ENCODE measurements at places on chromosomes 12 and 14. TPM values are rescaled to one million over a fixed set of nuclear protein-coding genes. Genes with fewer than 3 reads are reported as not detected.

The HOXC11 gene
- total RNA-seq, result not detected

The FOXG1 gene
- not detected for total RNA-seq

The LRRIQ1 gene
- total RNA-seq, result not detected

The GYS2 gene
- total RNA-seq, result not detected

The SSTR1 gene
- total RNA-seq, result not detected

The RNF212B gene
- not detected for total RNA-seq

The CABP1 gene
- 0.29 TPM for total RNA-seq

DNA sequence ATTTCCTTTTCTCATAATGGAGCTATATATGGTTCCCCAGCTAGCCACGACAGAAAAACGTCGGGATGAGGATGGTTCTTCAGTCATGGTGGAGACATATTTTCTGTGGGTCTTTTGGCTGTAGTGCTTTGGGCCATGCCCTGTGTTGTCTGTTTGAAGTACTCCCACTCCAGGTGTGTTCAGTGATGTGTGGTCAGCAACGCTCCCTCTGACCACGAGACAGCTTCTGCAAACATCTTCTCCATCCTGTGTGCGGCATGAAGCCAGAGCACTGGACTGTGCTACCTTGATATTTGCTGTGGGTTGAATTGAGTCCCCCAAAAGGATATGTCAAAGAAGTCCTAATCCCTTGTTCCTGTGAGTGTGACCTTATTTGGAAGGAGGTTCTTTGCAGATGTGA lies 931.2 kb downstream of the NRXN3 start:
- no peaks in the 10 kb centered on the region for H3K27me3 ChIP-seq
- H3K4me1 ChIP-seq, result no peaks in the 10 kb centered on the region
- no peak overlapping the region for H3K27ac ChIP-seq
- no peak for DNase-seq
- H3K4me3 ChIP-seq, result no peak overlapping the region

DNA sequence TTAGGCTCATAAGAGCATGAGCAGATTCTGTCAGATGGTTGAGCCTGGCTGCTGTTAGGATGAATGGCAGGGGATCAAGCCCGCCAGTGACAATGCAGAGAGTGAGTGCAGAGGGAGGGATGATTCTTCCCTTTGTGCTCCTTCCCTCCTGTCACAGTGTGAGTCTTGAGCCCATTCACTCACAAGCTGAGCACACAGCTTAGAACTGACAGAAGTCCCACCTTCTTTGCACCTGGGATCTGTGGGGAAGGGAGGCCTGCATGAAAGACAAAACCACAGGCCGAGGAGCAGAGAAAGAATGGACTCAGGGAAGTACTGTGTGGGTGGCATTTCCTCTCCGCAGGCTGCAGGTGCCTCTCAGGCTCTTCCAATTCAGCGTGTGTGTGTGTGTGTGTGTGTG lies 160.6 kb downstream of the KCNA5 start:
- no peaks in the 10 kb centered on the region for H3K27me3 ChIP-seq
- H3K4me1 ChIP-seq, result no peaks in the 10 kb centered on the region
- H3K27ac ChIP-seq, result no peak overlapping the region
- H3K36me3 ChIP-seq, result no peaks in the 10 kb centered on the region
- no peak overlapping the region for H3K4me3 ChIP-seq

- H3K4me3 ChIP-seq, result no peak overlapping the region
- DNase-seq, result no peak
- H3K27ac ChIP-seq, result no peak overlapping the region
- no peaks in the 10 kb centered on the region for H3K36me3 ChIP-seq
- H3K4me1 ChIP-seq, result no peaks in the 10 kb centered on the region
- H3K27me3 ChIP-seq, result no peaks in the 10 kb centered on the region
Observed at GRCh38 chr12:40892528-40892927, 200.3 kb downstream of the CNTN1 start.

GRCh38 chr12:41476499-41477439 lies 288.6 kb downstream of the PDZRN4 start:
- H3K27ac ChIP-seq, result no peak overlapping the region
- no peaks in the 10 kb centered on the region for H3K36me3 ChIP-seq
- no peak overlapping the region for H3K4me3 ChIP-seq
- peaks cover 4% of the 10 kb centered on the region for H3K27me3 ChIP-seq
- no peak for DNase-seq

DNA sequence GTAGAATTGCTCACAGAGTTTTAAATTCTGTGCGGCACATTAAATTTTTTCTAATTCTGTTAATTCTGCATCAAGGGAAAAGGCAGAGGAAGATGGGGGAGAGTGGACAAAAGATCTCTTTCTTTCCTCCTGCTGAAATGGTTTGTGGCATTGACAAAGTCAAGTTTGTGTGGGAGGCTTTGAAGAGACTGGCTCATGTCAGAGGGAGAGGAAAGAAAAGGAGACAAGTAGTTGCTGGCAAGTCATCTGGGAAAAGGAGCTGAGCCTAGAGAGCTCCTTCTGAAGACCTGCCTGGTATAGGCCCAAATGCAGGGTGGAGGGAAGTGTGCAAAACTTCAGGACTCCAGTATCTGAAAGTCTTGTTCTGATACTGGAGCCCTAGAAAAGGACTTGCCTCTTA lies 36.3 kb downstream of the TTLL5 start:
- H3K27ac ChIP-seq, result no peak overlapping the region
- H3K27me3 ChIP-seq, result no peaks in the 10 kb centered on the region
- H3K4me3 ChIP-seq, result no peak overlapping the region
- H3K36me3 ChIP-seq, result peaks cover 35% of the 10 kb centered on the region
- DNase-seq, result no peak
- H3K4me1 ChIP-seq, result no peaks in the 10 kb centered on the region

GRCh38 chr12:5770727-5771126 lies 174.3 kb downstream of the ANO2 start:
- no peak overlapping the region for H3K27ac ChIP-seq
- H3K4me3 ChIP-seq, result no peak overlapping the region
- no peaks in the 10 kb centered on the region for H3K4me1 ChIP-seq
- DNase-seq, result no peak

DNA sequence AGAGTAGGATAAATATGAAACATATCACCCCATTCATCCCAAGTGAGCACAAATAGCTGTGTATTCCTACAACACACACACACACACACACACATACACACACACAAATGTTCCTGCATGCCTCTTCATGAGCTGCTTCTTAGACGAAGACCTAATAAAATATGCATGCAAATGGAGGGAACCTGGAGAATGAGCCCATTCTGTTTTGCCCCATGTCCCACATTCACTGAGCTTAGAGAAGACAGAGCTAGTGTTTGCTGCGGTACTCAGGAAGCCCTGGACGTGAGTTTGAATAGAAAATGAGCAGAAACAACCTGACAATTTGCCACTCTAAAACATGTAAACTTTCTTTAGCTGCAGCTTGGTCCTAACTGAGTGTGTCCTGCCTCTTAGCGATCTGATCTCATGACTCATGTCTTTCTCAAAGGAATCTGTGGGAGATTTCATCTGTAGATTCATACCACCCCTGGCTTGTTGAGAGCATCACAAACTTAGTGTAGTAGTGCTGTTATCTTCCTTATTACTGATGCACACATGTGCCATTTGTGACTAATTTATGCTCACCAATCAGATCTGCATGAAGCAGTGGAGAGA lies 86.8 kb downstream of the ITPR2 start:
- peaks cover 60% of the 10 kb centered on the region for H3K4me1 ChIP-seq
- no peak overlapping the region for H3K4me3 ChIP-seq
- no peak for DNase-seq
- no peak overlapping the region for H3K27ac ChIP-seq
- peaks cover 15% of the 10 kb centered on the region for H3K36me3 ChIP-seq
- no peaks in the 10 kb centered on the region for H3K27me3 ChIP-seq

GRCh38 chr12:6457220-6457945 lies 5.5 kb downstream of the TAPBPL start:
- no peak overlapping the region for H3K4me3 ChIP-seq
- no peak for DNase-seq
- H3K27ac ChIP-seq, result peak overlapping the region; percentile 31
- peaks cover 85% of the 10 kb centered on the region for H3K36me3 ChIP-seq

GRCh38 chr14:67413806-67414769 lies 2.1 kb upstream of the PLEK2 start:
- H3K4me3 ChIP-seq, result no peak overlapping the region
- H3K27ac ChIP-seq, result peak overlapping the region; percentile 25
- peaks cover 10% of the 10 kb centered on the region for H3K4me1 ChIP-seq

DNA sequence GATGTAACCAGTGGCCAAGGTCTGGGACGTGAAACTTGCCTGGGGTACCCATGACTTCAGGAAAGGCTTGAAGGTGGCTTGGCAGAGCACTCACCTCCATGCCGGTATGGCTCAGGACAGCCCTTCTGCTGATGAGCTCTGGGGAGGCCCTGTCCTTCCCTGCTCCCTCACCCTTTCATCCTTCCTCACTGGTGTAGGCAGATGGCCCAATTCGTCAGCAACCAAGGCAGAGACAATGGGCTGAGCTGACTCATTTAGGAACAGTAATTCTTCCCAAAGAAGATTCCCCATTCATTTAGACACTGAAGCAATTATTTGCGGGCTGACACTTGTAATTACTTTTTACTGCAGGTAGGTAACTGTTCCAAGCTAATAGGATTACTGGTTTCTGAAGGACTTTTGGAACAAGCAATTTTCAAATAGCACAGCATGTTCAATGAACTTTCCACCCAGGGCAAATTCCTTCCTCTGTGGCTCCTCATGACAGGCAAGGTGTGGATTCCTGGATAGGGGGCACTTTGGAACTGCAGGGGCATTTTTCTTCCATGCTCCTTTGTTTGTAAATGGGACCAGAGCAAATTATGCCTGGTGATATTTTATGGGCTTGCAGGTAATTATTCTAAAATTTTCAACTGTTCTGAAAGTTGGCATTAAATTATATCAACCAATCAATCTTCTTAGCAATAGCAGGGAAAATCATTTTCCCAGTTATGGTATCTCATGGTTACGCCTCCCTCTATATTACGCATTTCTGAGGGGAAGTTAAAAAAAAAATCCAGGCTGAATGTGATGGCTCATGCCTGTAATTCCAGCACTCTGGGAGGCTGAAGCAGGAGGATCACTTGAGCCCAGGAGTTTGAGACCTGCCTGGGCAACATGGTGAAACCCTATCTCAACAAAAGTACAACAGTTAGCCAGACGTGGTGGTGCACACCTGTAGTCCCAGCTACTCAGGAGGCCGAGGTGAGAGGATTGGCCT lies 24.1 kb upstream of the NRDE2 start:
- peaks cover 13% of the 10 kb centered on the region for H3K27me3 ChIP-seq
- no peak for DNase-seq
- H3K27ac ChIP-seq, result no peak overlapping the region
- H3K4me1 ChIP-seq, result no peaks in the 10 kb centered on the region
- no peaks in the 10 kb centered on the region for H3K36me3 ChIP-seq
- no peak overlapping the region for H3K4me3 ChIP-seq

- peaks cover 68% of the 10 kb centered on the region for H3K36me3 ChIP-seq
- H3K4me3 ChIP-seq, result peak overlapping the region; percentile 95
- H3K4me1 ChIP-seq, result peaks cover 26% of the 10 kb centered on the region
- no peak for DNase-seq
- peak overlapping the region; percentile 98 for H3K27ac ChIP-seq
- H3K27me3 ChIP-seq, result no peaks in the 10 kb centered on the region
Observed at GRCh38 chr12:12724421-12725085, 7.4 kb downstream of the CDKN1B start.
